Muscle of arm (tissue), 14 donors: ENCODE measurements at places on chromosomes 11 and 22.
A peak's percentile ranks its signal among the peaks of the same experiment; 100 is the strongest.

DNA sequence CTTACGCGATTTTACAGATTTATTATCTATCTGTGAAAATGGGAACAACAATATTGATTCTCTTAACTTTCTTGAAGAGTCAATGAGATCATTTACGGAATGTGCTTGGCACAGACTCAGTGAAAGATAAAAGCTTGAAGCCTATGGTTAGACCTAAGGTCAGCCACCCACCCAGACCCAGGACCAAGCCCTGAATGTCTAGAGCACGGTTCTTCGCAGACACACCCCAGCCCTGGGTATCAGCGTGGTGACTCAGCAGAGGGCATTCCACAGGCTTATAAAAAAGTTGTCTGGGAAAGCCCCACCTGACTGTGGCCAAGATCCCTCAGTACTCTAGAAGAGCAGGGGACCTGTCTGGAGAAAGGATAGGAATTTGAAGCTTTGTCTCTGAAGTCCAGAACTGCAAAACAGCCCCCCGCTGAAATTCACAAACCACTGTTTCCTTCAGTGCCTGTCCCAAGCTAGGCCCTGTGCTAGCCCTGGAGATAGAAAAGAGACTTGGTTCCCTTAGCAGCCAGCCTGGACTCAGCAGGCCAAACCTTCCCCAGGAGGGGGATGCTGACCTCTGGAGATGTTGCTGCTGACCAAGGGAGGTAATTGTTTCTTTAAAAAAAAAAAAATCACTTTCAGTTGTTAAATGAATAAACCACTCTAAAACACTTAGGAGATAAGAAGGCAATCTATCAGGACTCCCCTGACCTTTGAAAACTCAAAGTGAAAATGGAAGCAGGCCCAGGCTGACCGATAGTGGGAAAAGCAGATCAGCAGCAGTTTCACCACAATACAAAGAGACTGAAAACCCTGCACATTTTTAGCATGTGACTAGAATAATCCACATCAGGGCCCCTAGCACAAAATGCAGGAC, 114.0 kb downstream of the ABTB2 start:
- no peak for DNase-seq

- no peak for DNase-seq
These were observed 496.2 kb upstream of the CCDC90B start for GRCh38 chr11:83782329-83782728.

DNA sequence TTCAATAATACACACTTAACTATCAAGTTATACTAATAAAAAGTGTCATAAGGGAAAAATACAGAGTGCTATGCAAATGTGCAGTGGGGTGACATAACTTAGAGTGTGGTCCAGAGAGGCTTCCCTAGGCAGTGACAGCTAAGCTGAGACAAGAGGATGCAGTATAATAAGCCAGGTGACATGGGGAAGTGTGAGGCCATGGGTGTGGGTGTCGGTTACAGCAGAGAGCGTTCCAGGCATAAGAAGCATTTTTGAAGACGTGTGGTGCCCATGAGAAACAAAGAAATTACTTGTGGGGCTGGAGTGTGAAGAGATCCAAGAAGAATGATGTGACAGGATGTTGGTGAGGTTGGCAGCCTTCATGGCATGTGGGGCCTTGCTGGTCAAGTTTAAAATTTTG, 78.1 kb upstream of the PICALM start:
- DNase-seq = no peak

GRCh38 chr22:43642319-43643206, 169.5 kb downstream of the EFCAB6 start:
- DNase-seq = no peak

- no peak for DNase-seq
These were observed 46.4 kb upstream of the HORMAD2 start for GRCh38 chr22:30033901-30034300.

DNA sequence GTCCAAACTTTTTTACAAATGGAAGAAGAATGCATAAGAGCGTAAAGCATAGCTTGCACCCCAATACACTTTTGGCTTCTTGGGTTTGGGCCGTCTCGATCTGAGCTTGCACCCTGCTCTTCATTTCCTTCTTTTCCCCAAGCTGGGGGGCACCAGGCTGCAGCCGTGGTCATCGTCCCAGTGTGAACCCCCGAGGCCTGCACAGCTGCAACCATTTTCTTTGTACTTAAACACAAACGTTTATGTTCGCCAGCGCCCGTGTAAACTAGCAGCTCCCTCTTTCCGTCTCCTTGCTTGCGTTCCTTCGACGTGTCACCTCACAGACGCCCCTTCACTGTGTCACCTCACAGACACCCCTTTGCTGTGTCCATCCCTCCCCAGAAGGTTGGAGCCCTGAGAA, 10.1 kb downstream of the KRTAP5-5 start:
- no peak for DNase-seq

DNA sequence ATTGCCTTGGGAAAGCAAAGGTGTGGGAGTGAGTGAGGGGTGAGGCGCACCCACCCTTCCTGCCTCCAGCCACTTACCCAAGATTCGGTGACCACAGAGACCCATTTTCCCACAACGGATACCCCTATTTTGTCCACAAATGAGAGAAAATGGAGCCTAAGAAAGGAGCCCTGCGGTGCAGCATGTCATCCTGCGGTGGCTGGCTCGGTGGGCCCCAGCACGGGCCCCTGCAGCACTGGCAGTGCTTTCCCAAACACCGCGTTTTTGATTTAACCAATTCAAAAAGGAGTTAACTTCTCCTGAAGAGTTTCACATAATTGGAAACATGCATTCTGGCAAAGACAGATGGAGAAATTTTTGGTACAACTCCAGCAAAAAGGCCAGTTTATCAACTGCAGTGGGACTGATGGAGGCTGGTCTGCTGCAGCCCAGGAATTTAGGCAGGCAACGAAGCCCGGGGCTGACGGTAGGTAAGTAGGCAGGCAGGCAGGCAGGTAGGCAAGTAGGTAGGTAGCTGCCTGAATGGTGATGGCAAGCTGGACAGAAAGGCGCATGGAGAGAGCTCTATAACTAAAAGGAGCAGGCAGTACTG, 84.2 kb downstream of the FDX1 start:
- DNase-seq = peak; percentile 69

DNA sequence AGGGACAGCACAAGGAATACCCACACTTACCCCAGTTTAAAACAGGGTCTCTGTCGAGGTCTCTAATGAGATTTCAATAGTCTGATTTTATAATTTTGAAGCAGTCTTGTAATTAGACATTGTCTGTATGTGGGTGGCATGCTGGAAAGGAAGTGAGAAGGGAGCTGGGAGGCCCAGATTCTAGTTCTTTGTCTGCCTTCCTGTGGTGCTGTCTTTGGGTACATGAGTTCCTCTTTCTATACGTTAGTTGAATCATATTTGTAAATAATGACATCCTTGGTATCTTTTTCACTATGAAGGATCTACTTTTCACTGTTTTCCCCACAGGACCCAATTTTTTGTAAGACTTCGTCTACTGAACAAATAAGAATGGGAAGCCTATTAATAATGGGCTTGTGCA, 42.0 kb upstream of the TENM4 start:
- DNase-seq = no peak

DNA sequence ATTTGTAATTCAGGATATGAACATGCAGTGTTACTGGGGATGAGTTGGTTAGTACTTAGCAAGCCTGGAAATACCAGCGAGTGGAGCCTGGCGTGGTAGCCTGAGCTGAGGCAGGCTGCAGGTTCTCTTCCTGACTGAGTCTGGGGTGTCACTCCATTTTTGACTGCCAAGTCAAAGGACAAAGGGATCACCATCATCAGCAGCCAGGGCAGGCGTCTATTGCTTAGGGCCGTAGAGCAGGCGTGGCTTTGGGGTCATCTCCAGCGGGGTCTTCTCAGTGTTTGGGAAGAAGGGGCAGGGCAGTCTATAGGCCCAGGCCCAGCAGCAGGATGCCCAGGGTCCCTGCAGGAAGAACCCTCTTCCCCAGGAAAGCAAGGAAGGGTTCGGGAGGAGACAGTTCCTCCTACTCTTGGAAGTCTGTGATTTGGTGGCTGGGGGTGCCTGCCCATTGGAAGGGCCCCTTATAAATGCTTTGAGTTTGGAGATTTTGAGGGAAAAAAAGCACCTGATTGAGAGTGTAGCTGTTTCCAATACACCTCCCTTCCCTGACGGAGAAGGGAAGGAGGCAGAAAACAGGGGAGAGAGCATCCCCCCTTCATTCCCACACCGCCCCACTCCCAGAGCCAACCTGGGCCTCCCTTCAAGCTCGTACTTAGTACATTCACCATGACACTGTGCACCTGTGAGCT, 51.5 kb upstream of the SPATA19 start:
- no peak for DNase-seq

- DNase-seq = no peak
These were observed 1.2 kb downstream of the EPS8L2 start for GRCh38 chr11:706957-707816.

DNA sequence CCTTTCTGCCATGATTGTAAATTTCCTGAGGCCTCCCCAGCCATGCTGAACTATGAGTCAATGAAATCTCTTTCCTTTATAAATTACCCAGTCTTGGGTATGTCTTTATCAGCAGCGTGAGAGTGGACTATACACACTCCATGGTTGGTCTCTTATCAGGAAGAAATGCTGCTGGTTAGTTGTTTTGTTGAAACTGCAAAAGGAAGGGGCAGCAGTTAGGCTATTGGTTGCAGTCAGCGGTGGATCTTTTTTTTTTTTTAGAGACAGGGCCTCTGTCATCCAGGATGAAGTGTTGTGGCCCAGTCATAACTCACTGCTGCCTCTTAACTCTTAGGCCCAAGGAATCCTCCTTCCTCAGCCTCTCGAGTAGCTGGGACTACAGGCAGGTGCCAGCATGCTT, 51.7 kb downstream of the HSD17B12 start:
- DNase-seq = no peak

DNA sequence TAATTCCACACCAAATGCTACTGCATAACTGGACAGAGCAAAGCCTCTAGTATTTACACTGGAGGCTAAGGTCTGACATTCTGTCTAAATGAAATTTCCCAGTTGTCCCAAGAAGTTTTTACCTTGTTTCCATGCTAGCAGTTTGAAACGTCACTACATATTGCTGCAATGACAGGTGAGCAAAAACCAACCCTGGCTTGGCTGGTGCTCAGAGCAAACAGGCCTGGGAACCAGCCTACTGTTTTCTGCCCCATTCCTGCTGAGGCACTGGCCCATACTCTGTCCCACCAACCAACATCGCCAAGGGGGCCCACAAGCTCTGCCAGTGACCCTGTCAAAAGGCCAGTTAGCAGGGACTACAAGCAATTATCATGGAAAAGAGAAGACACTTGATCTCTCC, 131.1 kb downstream of the MPPED2 start:
- no peak for DNase-seq

DNA sequence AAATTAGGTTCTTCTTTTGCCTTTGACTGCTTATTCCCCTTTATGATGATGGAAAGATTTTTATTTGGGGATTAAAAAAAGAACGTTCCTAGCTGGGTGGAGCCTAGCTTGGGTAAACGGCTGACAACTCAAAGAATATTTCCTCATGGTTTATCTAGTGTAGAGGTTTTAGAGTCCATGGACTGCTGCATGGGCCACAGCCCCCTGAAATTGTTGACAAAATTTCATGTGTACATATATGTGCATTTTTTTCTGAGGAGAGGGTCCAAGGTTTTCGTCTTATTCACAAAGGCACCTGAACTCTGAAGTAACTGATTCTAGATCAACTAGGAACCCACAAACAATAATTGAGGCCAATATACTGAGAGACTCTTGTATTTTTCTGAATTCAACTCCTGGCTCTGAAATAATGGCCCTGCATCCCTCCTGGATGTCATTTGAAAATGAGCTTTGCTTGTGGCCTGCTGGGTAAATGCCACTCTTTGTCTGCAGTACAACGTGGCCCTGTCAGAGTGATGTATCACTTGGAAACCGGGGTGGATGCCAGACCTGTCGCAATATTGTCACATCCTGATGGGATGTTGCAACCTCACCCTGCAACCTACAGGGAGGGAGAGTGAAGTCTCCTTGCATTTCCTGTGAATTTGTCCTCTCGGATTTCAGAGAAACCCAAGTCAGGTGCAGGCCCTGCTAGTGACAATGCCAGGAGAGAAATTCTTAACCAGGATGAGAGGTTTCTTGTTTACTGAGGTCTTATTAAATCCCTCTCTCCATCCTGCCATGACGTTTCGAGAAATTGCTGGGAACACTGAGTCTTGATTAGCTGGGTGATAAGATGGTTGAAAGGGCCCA, 33.8 kb downstream of the EHF start:
- no peak for DNase-seq

- no peak for DNase-seq
These were observed 135.0 kb downstream of the BUD13 start for GRCh38 chr11:116637766-116638165.

GRCh38 chr11:69075421-69076128, 26.8 kb downstream of the TPCN2 start:
- no peak for DNase-seq

DNA sequence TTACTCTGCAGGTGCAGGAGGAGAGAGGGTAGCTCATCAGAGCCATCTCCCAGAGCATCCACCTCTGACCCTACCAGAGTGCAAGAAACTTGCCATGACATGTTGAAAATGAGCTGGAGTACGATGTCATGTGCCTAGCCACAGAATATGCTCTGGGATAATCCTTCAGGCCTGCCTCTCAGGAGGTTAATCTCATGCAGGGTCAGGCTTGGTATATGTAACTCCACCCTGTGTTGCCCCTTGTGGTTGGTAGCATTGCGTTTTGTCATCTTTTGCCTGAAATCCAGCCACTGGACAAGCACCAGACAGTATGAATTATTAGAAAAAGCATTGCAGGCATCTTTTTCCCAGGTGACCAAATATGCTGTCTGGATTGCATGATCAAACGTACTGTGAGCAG, 36.2 kb downstream of the CNTF start:
- DNase-seq = no peak
